Naive thymus-derived CD4-positive, alpha-beta T cell (primary cell): ENCODE measurements at places on chromosomes 3 and 15.

- no peak for DNase-seq
Measured at GRCh38 chr3:43581343-43581742, 40.5 kb downstream of the ANO10 start.

GRCh38 chr3:133295199-133295901, 104.5 kb upstream of the BFSP2 start:
- no peak for DNase-seq

- DNase-seq = no peak
Measured at GRCh38 chr15:64315216-64315615, 40.8 kb downstream of the CSNK1G1 start.

DNA sequence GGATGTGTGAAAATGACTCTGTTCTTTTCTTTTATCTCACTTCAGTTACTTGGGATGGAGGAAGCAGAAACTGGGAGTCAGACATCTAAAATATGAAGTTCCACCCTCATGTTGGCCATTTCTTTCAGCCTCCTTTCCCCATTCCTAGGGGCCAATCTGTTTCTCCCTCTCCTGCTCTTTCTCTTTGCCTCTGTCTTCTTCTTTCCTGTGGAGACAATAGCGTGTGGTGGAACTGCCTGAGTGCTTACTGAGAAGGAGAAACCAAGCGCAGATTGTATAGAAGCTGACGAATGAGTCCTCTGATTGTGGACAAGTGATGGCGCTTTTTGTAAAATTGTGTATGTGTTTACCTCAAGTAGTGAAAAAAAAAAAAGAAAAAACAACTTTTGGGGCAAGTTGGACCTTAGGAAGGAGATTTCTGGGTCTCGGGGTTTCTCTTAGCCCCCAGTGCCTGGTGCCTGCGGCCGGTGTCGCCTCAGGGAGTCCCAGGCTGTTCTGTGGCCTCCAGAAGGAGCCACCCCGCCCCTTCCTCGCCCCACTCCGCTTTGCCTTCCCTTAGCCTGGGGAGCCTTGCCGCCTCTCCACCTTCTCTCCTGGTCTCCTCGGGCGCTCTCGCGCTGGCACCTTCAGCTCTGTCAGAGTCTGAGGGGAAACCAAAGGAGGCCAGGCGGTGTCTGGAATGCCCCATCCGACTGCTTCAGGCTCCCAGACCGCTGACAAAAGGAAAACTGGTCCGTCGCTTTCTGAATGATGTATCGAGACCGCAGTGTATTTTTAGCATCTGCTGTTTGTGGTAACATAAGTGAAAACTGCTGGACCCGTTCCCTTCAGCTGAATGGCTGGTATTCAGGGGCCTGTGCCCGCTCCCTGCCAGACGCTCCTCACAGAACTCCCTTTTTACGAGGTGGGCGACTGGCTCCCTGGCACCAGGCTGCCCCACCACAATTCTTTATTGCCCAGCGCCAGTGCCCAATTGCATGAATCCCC, 30.1 kb downstream of the SCG5 start:
- DNase-seq = no peak

DNA sequence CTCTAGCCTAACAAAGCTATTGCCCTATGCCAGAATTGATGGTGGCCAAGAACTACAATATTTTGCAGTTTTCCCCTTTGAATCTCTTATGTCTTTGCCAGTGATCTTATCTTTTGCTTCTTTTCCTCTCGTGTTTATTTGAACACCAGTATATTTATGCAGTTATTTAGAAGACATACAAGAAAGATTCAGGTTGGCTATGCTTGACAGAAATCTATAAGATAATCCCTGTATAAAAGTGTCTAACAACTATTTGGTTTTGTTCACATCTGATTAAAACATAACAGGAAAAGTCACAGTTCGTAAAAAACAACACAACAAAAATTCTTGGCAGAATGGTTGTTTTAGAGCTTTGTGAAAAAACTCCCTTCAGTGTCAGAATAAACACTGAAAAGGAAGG, 63.7 kb downstream of the SEMA6D start:
- DNase-seq = no peak

- DNase-seq = no peak
Measured at GRCh38 chr3:120203621-120204020, 81.4 kb downstream of the GPR156 start.

- DNase-seq = no peak
Measured at GRCh38 chr3:138210528-138210927, 23.4 kb downstream of the ARMC8 start.

DNA sequence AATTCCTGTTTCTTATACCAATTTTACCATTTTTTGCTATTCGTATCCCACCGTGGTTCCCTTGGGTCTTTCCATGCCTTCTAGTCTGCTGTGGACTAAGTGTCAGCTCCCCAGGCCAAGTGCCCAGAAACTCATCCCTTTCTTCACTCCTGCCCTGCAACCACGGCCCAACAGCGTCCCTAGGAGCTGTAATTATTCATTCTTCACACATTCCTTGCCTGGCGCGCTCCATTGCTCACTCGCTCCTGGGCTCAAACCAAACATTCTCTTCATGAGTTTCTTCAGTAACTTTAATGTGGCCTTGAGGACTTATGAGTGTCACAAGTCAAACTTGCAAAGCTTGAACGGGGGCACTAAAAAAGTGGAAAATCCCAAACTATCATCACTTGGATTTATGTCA, 15.7 kb downstream of the GABRB3 start:
- no peak for DNase-seq

DNA sequence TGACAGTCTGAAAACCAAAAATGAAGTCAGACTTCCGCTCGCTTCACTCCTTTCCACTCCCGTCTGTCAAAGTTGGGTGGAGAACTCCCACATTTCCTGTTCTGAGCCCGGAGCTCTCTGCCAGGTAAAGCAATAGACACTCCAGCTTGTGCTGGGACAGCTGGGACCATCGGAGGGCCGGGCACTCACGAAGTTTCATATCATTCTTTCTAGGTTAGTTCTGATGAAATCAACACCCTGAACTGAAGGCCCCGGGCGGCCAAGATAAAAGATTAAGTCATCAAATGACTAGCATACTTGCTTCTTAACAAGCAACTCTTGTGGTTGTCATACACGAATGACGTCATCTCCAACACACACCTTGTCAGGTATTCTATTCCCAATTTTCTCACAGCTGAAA, 42.1 kb downstream of the MAGI1 start:
- no peak for DNase-seq

DNA sequence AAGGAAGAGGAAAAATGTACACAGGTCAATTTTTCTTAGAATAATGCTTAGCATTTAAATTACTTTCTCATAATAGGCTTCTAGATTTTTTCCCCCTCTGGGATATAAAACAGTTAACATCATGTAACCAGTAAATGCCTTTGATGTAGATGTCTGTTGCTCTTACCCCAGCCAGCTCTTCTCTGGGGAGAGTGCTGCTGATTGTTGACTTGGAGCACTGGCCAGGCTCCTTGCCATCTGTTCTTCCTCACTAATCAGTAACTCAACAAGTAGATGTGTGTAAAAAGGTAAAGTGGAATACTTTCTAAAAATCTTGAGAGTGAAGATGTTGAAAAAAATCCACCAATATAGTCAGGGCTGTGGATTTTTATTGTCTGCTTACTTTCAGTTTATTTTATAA, 42.2 kb downstream of the RIOX2 start:
- DNase-seq = no peak

- DNase-seq = no peak
Measured at GRCh38 chr15:62935300-62936081, 107.1 kb upstream of the TPM1 start.

GRCh38 chr3:81910244-81910852, 148.9 kb upstream of the GBE1 start:
- no peak for DNase-seq

GRCh38 chr15:39510001-39510701, 70.7 kb upstream of the THBS1 start:
- DNase-seq = no peak

DNA sequence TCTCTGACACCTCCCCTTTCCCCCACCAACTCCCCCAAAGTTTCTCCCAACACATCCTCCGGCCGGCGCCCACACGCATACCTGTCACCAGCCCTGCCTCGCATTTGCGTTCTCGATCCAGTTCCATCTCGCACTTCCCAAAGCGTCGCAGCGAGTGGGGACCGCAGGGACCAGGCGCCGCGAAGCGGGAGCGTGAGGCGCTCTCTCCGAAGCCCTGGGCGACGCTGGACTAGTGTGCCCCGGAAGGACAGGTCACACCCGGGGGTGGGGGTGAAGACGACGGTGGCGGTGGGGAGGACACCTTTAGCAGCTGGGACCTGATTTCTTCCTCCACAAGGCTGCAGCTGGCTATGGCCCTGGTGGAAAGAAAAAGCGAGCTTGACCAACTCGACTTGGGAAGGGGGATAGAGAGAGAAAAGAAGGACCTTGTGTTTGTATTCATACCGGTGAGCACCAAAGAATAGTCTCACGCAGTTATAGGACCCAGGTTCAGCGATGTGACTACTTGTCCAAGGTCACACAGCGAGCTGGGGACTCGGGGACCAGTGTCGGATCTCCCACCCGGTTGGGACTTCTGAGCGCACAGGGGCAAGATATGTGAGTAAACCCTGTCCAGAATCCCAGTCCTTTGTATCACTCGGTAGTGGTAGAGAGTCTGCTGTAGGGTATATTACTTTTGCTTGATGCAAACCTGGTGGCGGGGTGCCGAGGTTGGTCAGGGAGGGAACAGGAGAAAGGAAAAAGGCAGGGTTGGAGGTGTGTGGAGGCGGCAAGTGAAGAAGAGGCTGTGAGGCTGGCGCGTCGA, 607 bp upstream of the GHSR start:
- DNase-seq = no peak

DNA sequence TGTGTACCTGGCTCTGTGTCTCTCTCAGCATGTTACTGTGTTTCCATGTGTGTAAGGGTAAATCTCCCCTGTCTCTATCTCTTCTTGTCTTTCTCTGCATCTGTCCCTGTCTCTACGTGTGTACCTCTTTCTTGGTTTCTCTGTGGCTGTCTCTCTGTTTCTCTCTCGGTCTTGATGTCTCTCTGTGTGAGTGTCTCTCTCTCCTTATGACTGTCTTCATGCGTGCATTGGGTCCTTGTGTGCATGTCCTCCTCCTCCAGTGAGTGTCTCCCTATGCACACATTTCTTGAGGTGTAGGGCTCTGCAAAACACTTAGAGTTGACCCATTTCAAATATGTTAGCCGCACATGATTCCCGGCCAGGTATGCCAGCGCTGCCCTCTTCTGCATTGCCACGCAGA, 903.3 kb upstream of the CFAP20DC start:
- no peak for DNase-seq

DNA sequence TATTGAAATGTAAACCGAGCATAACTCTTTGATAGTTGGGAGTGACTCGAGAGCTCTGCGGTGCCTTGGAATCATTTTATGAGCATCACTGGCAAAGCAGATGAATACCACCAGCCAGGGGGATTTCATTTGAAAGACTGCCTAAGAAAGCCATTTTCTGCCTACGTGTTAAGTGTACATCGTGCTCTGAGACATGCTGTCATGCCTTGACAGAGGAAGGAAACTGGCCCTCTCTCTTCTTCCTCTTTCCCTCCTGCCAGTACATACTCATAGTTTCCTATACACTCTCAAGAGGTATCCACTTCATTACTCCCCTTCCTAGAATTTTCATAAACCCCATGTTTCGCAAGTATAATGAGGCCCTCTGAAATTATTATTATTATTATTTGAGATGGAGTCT, 8.8 kb downstream of the BCL2A1 start:
- no peak for DNase-seq

DNA sequence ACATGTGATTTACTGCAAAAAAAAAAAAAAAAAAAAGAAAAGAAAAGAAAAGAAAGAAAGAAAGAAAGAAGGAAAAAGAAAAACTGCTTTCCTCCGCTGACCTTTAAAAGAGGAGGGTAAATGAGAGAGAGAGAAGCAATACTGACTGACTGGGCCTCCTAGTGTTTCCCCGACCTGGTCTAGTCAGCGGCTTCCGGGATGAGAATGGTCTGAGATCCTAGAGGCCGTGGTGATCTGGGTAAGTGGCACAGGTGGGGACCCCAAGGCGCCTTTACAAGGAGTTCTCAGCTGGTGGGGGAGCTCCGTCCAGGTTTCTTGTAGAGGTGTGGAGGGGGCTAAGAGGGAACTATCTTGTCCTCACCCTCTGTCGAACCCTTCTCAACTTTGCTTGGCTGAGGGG, 223.1 kb downstream of the MEIS2 start:
- DNase-seq = no peak

- no peak for DNase-seq
Measured at GRCh38 chr15:63909819-63910437, 76.2 kb upstream of the HERC1 start.

- DNase-seq = no peak
Measured at GRCh38 chr3:188133219-188133618, 20.7 kb upstream of the LPP start.

DNA sequence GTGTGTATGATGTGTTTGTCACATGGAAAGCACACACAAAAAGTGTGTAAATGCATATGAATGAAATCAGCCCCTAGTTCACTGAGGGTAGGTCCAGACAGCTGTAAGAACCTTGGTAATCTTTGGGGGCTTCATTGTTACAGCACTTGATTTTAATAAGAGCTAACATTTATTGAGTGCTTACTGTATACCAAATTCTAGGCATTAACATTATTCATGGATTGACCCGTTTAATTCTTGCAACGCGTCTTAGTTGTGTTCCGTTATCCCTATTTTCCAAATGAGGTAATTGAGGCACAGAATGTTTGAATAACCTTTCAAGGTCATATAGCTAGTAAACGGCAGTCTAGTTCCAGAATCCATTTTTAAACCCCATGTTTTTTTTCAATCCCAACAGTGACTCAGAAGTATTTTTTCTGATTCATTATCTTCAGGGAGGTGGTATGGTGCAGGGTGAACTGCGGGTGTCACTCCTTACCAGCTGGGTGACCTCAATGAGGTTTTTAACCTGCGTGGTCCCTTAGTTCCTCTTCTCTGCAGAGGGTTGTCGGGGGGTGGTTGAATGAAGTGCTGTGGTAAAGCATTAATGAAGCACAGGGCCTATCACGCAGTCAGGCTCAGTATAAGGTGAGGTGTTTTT, 14.2 kb downstream of the RAB8B start:
- DNase-seq = no peak

DNA sequence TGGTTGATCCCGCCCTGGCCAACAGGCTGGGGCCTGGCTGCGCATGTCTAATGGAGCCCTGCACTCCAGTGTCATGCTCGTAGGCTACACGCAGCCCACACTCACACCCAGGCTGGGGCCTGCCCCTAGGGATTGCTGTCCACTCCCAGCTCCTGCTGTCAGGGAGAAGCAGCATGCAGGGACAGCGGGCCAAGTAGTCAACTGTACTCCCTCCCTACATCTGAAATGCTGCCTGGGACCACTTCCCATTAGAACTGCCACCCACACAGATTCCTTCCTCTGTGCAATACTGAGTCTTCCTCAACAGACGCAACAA, 16.1 kb downstream of the ALS2CL start:
- DNase-seq = no peak
